ENCODE measurements at places on chromosomes 11 and 22.

GRCh38 chr11:16905375-16905774 is 108.8 kb downstream of the PLEKHA7 start:
- DNase-seq, result no peak

DNA sequence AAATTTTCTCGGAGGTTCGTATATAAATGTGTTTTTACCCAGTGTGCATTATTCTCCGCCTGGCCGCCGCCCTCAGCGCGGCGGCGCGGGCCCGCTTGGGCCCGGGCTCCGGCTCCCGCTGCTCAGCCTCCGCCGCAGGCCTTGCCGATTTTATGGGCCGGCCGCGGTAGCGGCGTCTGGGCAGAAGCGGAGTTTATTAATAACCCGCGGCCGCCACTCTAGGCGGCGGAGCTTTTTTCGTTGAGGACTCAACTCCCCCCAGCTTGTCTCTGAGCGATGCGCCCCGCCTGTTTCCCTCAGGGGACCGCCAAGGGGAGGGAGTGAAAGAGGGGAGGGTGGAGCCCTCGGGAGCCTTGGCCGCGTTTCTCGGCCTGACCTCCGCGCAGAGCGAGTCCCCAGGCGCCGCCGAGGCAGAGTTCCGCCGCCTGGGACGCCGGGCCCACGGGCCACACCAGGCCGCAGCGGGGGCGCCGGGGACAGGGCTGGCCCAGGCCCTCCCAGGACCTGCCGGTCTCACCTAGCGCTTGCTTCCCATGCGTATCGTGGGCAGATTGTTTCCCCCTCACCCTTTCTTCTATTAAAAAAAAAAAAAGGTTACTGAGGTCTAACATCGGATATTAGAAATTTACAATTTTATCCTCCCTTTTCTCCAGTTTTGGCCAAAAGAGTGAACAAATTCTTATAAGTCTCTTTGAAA is 399 bp downstream of the ZNF143 start:
- peak; percentile 92 for DNase-seq

DNA sequence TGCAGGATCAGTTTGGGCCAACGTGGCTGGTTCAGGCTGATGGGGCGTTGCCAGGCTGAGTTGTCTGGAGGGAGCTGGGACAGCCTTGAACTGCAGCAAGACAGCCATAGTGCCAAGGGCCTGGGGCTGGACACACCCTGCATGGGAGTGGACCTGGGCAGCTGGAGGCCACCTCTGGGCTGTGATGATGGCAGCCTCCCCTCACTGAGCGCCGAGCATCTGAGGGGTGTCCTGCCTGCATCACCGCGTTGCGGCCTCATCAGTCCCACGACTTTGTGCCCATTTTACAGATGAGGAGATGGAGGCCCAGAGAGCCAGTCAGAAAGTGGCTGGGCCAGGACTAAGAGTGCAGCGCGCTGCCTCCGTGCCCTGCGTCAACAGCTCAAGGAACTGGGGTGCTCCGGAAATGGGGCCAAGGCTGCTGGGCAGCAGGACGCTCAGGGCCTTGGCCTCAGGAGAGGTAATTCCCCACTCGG is 590 bp upstream of the TSPO start:
- no peak for DNase-seq

DNA sequence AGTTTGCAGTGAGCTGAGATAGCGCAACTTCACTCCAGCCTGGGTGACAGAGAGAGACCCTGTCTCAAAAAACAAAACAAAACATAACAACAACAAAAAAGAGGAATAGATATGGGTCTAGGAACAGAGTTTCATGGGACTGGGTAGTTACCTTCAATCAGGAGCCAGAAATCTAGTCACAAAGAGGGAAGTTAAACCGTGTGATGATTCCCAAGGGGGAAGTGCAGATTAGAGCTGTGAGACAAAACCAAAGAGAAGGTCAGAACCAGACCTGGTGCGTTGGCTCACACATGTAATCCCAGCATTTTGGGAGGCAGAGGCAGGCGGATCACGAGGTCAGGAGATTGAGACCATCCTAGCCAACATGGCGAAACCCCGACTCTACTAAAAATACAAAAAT is 42.1 kb upstream of the LARGE1 start:
- DNase-seq, result no peak

DNA sequence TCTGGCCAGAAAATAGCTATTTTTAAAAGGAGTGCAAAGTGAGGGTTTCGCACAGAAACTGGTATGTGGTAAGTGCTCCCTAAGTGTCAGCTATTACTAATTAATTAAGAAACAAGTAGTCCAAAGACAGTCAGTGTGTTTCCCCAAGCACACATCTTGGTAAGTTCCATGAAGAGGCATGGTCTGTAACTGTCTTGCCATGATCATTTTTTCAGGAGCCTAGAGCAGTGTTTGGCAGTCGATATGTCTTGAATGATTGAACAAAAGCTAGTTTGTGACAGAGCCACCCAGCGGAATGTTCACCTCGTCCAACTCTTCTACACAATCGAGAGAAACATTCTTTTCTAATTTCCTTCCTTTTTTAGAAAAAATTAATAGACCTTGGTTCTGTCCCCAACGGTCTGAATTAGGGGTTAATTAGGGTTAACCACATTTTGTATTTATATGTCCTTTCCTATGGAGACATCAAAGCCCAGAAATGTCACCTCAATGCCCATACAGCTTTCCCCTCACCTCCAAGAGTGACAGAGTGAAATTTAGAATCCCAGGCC is 57.6 kb upstream of the FTH1 start:
- peak; percentile 62 for DNase-seq

- no peak for DNase-seq
Observed at GRCh38 chr22:24162436-24162835, 18.9 kb upstream of the SUSD2 start.
